ENCODE measurements at places on chromosomes 12 and 14.

- no peak for DNase-seq
Observed at GRCh38 chr12:118946256-118946655, 35.1 kb upstream of the SRRM4 start.

- DNase-seq, result no peak
Observed at GRCh38 chr12:57800965-57801364, 17.6 kb downstream of the AVIL start.

GRCh38 chr12:111901182-111901581 lies 59.2 kb downstream of the MAPKAPK5 start:
- DNase-seq, result no peak

GRCh38 chr14:52711666-52712065 lies 4.7 kb downstream of the PSMC6 start:
- DNase-seq, result no peak

DNA sequence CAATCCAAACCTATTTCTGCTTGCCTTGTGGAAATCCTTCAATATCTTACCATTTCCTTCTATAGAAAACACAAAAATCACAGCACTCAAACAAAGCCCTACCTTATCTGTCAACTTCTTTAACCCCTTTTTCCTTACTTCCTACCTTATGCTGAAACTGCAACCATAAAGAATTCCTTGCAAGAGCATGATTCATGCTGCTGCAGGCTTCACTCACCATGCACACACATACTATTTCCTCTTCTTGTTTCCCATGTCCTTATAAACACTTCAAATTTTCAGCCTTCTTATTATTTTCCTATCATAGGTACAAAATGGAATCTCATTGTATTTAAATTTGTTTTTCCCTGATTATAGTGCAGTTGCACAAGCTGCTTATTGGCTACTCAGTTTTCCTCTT lies 23.3 kb downstream of the LMNTD1 start:
- DNase-seq, result no peak

Data from thoracic aorta (tissue), 2 donors.